Activated CD4-positive, CD25-positive, alpha-beta regulatory T cell (primary cell): ENCODE measurements at places on chromosomes 1 and 21.

GRCh38 chr1:163090321-163090945 lies 21.3 kb downstream of the RGS4 start:
- no peak for DNase-seq

DNA sequence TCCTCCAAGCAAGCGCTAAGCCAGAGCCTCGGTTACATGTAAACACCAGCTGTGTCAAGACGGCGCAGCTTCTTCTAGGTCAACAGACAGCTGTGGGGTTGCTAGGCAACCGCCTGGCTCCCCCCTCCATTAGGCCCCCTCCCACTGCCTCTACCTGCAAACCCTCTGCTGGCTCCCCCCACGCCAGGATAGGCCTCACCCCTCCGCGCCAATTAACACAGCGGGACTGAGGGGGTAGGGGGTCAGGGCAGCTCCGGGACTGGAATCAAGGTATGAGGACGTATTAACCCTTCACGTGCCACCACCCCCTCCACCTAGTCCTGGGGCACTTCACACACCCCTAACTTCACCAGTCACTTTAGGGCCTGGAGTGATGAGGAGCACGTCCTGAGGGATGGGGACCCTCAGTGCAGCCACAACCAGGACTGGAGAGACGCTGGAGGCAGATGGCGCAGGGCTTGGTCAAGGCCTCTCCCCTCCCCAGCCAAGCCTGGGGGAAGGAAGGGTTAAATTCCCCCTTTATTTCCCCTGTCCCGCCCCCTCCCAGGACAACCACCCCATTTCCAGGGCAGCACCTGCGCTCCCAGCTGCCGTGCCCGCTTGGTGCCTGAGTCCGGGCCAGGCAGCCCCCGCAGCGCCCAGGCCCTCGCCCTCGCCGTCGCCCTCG lies 37.4 kb upstream of the WASF2 start:
- DNase-seq = no peak

GRCh38 chr1:94611681-94612475 lies 70.3 kb upstream of the F3 start:
- DNase-seq = no peak

DNA sequence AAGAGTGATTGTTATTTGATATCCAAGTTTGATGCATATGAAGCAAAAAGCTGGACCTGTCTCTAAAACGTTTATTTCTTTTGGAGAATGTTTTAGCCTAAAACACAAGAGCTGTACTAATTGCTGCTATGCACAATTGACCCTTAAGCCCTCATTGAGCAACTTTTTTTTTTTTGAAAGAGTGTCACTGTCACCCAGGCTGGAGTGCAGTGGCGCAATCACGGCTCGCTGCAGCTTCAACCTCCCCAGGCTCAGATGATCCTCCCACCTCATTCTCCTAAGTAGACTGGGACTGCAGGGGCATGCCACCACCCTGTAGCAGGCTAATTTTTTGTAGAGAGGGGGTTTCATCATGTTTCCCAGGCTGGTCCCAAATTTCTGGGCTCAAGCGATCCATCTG lies 129.1 kb downstream of the PIK3R3 start:
- no peak for DNase-seq

- no peak for DNase-seq
These were observed 73.0 kb upstream of the ABCD3 start for GRCh38 chr1:94345148-94345721.

DNA sequence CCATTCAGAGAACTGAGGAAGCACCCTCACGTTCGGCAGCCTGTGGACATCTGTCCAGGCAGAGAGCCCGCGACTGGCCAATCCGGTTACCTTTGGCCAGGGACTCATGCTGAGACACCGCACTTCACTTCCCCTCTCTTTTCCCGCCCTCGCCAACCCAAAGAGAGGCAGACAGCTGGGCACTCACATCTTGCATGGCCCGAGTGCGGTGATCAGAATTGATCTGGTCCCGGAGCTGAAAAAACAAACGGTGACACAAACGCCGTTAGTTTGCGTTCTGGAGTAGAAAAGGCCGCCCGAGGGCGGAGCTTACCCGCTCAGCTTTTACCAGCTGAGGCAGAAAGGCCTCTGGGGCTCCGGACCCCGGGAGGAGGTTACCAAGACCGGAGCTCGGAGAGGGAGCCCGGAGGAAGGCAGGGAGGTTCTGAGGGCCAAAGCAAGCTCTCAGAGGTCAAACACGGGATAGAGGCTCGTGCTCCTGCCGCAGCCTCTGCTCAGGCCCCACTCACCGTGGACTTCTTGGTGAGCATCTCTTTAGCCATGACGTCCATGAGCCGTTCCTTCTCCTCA lies 376 bp downstream of the SF3A3 start:
- peak; percentile 10 for DNase-seq

DNA sequence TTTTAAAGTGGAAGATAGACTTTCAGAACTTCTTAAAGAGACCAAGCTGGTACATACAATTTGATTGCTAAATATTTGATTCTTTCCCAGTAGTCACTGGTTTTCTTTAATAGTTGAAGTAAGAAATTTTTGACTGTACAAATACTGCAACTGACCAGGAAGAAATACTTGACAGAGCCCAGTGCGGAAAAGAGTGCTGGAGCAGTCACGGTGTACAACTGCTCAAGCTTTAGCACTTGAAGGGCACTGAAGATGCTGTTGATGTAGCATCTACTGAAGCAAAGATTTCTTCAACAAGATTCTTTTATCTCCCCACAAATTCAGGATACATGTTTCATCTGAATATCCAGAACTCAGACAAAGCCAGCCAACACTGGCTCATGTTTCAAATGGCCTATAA lies 41.5 kb downstream of the SLC35F3 start:
- DNase-seq = no peak

GRCh38 chr1:219781491-219781890 lies 146.9 kb downstream of the SLC30A10 start:
- DNase-seq = no peak

- no peak for DNase-seq
These were observed 95.2 kb upstream of the TRABD2B start for GRCh38 chr1:48092401-48092800.

GRCh38 chr1:7495962-7496361 lies 275.1 kb upstream of the VAMP3 start:
- no peak for DNase-seq

DNA sequence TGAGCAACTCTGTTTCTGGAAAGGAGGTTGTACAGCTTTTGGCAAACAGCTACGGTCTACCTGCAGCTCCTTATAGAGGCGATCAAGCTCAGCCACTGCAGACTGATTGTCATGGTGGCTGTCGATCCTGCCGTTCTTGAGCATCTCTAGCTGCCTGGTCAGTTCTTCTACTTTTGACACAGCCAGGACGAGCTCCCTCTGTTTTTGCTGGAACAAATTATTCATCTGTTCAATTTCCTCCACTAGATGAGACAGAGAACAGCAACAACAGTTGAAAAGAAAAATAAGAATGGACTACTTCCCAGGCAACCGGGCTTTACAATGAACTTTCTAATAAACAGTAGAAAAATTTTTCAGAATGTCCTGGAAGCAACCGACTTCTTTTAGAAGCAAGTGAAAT lies 42.5 kb downstream of the TP53BP2 start:
- no peak for DNase-seq

DNA sequence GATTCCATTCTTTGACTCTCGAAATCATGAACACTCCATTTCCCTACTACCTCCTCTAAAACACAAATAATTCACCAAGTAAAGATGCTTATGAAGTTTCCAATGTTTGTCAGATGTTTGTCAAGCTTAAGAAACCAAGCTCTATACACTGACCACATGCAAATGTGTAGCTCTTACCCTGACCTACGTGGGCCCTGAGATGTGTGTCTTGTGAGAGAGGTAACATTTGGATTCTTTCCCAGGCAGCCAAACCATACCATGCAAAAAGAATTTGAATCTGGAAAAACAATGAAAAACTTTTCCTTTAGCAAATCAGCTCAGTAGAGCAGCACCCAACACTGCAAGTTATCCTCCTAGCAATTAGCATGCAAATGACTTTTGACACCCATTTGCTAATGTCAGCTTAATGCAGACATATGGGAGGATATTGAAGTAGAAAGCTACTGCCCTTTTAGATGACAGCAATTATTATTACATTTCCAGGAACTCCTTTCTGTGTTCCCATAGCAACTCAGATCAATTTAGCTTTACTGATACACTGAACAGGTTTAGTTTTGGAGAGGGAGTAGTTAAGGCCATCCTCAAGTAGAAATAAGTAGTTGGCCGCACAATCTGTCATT lies 83.2 kb upstream of the RGS4 start:
- no peak for DNase-seq

GRCh38 chr1:60886793-60887331 lies 195.5 kb upstream of the NFIA start:
- no peak for DNase-seq

GRCh38 chr1:212987702-212988322 lies 27.9 kb downstream of the ANGEL2 start:
- no peak for DNase-seq

DNA sequence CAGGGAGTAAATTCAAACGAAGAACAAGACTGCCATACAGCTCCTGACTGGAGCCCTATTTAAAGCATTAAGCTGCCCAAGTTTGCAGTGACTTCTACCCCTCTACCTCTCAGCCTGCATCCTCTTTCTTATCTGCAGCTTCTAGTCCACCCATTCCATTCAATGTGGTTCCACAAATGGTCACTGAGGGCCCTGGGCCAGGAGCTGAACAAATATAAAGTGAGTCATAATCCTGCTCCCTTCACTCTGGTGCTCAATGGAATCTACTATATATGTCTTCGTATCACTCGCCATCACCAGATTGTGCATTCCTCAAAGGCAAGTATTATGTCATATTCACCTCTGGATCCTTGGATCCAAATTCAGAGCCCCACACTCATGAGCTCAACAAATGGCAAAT lies 398.7 kb downstream of the BRINP2 start:
- no peak for DNase-seq
